ENCODE measurements at places on chromosomes 2 and 18.

DNA sequence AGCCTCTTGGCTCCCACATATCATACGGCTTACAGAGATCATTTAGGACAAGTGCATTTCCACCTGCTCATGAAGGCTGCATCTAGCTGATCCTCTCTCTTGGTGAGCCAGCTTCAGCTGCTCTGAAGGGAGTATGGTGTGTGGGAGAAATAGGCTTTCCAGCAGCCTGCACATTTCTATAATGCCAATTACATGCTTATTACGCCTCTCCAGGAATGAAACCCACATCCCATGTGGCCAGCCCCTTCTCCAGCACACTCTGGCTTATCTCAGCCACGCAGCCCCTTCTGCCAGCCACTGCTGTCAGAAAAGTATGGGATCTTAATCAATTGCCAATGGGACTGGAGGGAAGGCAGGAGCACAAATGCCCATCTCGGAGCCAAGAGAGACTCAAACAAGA, 117.5 kb downstream of the GALNT14 start:
- no peak for DNase-seq

DNA sequence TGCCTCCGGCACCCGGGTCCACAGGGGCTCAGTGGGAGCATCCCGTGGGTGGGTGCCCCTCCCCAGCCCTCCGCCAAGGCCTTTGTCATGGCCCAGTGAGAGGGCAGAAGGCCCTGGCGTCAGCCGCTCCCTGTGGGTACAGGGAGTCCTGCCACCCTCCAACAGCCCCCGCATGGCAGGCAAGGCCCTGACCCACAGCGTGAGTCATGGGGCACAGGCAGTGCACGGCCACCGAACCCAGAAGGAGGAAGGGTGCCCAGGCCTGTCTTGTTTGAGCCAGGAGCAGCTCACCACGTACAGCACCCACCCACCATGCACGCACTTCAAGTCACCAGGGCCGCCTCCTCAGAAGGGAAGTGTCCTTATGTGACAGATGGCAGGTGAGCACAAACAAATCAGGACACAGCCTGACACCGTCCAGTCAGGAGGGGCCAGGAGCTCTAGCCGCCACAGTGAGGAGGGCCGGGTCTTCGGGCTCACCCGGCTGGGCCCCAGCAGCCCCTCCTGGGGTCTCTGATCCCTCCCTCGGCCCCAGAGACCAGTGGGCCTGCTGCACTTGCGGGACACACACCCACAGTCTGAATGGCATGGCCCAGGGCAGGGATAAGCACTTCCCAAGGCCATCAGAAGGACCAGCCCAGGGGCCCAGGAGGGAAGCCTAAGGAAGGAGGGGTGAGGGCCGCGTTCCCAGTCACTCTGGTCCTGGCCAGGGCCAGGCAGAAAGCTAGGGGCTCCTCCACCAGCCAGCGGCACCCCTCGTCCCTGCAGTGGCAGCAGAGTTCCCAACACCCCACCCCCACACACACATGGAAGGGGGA, 25.8 kb downstream of the BIN1 start:
- DNase-seq = no peak

DNA sequence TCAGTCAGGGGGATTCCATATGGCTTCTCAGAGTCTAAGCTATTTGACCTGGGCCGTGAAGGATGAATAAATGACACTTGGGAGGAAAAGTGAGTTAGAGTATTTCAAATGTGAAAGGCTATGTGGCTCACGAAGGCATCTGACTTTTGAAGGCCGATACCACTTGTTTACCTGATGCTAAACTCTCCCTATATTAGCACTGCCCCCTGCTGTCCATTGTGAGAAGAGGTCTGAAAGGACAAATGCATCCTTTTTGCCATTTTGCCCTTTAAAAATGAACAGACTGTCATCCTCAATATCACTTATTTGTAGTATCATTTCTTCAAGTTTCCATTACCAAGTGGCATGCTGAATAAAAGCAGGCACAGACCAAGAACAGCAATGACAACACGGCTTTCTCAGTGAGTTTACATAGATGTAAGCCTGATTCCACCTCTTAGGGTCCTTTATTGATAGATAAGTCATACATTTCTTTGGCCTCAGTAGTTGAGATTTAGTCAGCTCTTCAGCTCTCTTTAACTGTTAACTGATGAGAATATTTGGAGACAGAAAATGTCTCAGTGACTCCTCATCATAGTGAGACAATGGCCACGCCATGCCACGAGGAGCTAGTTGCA, 40.1 kb downstream of the DOCK10 start:
- DNase-seq = peak; percentile 75

- no peak for DNase-seq
Observed at GRCh38 chr2:8289111-8289510, 392.7 kb upstream of the ID2 start.

DNA sequence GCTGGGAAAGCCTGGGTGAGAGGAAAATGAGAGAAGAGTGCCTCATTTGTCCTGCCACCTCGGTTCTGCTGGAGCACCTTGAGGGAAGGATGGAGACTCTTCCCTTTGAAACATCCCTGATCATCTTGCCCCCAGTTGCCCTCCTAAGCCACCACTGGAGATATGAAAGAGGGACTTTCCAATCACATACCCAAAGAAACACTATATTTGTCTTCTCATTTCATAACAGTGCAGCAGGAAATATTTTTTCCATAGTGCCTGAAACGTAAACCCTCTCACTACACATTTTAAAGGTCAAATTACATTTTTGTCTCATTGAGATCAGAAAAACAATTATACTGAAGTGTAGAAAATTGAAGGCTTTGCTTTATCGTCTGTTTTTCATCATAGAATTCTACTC, 63.3 kb downstream of the KCTD18 start:
- no peak for DNase-seq

GRCh38 chr2:109486711-109487535, 126.8 kb downstream of the SEPTIN10 start:
- DNase-seq = peak; percentile 73

GRCh38 chr2:206464597-206464996, 21.3 kb downstream of the ADAM23 start:
- DNase-seq = no peak

GRCh38 chr2:121875585-121876185, 120.2 kb downstream of the TSN start:
- DNase-seq = peak; percentile 32

- DNase-seq = no peak
Observed at GRCh38 chr18:41753826-41754225, 201.2 kb upstream of the PIK3C3 start.

GRCh38 chr18:42588786-42589185, 526.7 kb downstream of the RIT2 start:
- peak; percentile 71 for DNase-seq

DNA sequence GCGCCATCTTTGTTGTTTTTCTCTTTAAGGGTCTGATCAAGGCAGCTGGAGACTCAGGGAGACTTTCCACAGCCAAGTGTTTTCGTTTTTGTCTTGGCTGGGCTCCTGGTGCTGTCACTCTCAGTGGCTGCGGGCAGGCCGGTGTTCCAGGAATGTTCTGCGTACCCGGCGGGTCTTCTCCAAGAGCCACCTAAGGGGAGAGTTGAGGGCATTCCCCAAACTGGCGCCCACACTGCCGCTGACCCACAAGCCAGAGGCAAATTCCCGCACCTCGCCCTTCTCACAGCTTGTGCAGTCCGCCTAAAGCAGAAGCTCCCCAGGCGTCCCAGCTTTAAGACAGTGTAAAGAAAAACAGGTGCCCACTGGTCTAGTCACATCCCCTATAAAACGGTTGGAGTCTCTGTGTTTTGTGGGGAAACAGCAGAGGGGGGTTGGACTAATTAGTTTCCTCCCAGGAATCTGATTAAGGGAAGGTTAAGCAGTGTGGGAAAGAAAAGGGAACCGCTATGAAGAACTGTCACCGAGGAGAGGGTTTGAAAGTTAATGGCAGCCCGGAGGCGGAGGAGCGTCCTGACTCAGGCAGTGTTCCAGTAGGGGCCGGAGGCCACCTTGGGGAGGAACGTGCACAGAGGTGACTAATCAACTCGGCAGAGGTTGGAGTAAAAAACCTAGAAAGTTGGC, 224.5 kb downstream of the SLC4A3 start:
- DNase-seq = no peak

GRCh38 chr2:132668987-132669907, 758 bp downstream of the LYPD1 start:
- DNase-seq = no peak

GRCh38 chr18:35514752-35515459, 17.1 kb upstream of the INO80C start:
- DNase-seq = no peak

DNA sequence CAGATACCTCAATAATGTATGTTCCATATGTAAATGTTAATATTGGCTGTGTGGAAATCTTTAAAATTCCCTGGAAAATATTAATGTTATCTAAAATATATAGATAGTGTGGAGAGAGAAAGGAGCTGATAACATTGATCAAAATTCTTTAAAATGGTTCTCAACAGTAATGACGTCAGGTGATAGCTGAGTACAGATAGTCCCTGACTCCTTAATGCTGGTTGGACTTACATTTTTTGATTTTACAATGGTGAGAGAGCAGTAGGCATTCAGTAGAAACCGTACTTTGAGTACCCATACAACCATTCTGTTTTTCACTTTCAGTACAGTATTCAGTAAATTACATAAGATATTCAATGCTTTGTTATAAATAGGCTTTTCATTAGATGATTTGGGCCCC, 146.6 kb downstream of the GALNT3 start:
- DNase-seq = no peak

GRCh38 chr2:4898706-4899105, 793.5 kb upstream of the SOX11 start:
- no peak for DNase-seq

- DNase-seq = no peak
Observed at GRCh38 chr2:190250421-190250820, 69.2 kb downstream of the HIBCH start.

- DNase-seq = no peak
Observed at GRCh38 chr2:18482666-18483065, 77.8 kb downstream of the RDH14 start.

DNA sequence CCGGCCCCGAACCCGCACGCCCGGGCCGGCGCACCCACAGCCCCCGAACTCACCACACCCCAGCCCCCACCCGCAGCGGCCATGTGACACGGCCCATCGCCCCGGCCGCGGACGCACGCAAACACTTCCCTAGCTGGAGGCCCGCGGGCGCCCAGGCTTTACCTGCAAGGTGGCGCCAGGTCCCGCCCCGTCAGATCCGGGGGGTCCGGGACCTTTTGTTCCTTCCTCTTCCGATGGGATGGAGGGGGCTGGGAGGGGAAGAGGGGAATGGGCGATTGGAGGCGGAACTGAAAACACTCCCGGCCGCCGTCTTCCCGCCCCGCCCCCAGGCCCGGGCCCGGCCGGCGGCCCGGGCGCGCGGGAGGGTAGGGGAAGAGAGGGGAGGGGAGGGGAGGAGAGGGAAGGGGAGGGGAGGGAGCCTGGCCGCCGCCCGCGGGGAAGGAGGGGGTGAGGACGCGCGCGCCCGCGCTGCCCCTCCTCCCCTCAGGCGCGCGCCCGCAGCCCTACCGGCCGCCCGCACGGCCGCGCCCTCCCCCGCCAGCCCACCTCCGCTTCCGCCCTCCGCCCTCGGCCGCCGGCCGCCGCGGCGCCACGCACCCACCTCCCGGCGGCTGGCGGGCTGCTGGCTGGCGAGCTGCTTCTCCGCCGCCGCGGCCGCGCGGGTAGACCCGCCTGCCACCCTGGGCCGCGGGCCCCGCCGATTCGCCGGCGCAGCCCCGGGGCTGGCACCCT, at the start of gene SMAD2:
Gene SMAD2, minus strand, starts transcription at position 461 of the 732 bp plus-strand sequence. CDS start 33,903 bp downstream, outside the sequence.
- peak; percentile 74 for DNase-seq

GRCh38 chr2:18440777-18441176, 119.7 kb downstream of the RDH14 start:
- peak; percentile 16 for DNase-seq

GRCh38 chr2:35000453-35000852, 1355.1 kb upstream of the CRIM1 start:
- DNase-seq = no peak

- DNase-seq = peak; percentile 76
Observed at GRCh38 chr2:43444989-43445645, 150.7 kb downstream of the THADA start.

DNA sequence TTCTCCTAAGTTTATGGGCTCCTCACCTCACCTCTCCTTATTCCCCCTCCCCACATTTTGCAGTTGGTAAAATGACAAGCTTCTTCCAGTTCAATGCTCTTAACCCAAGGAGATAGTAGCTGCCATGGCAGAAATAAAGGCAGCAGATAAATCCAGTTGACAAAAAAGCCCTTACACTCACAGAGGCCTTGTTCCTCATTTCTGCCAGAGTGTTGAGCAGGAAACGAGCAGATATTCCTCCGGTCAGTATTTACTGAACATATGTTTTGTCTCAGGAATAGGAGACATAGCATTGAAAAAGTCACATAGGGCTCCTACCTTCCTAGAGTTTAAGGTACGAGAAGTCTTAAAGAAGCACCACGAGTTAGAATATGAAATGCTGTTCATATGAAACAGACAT, 493.7 kb upstream of the TNP1 start:
- DNase-seq = no peak

DNA sequence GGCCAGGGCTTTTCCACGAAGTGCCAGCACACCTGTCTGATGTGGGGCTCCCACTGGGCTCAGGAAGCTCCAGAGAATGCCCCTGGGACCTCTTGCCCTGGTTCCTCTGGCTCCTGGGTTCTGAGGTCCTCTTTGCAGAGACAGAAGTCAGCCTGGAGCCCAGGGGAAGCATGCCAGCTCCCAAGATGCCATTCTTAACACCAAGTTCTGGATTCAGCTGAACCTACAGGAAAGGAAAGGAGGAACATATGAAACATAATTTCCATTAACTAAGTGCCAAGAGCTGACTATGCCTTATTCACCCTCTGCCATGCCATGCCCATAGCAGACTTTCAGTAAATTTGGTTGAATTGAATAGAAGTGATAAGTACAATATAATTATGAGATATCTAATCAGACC, 21.9 kb downstream of the FAM124B start:
- no peak for DNase-seq

Measured in muscle of back (tissue), 13 donors.